ENCODE measurements at places on chromosomes 7 and 10. TPM values are rescaled to one million over a fixed set of nuclear protein-coding genes. Genes with fewer than 3 reads are reported as not detected.

KIAA1217 gene
- polyA plus RNA-seq: 2.2 TPM

CCL26 gene
- polyA plus RNA-seq: 0.26 TPM

C7orf57 gene
- polyA plus RNA-seq: 0.07 TPM

VAX1 gene
- 0.23 TPM for polyA plus RNA-seq

CLDN3 gene
- polyA plus RNA-seq: not detected

Measured in BJ (cell line).